ENCODE measurements at places on chromosomes 4 and X.

DNA sequence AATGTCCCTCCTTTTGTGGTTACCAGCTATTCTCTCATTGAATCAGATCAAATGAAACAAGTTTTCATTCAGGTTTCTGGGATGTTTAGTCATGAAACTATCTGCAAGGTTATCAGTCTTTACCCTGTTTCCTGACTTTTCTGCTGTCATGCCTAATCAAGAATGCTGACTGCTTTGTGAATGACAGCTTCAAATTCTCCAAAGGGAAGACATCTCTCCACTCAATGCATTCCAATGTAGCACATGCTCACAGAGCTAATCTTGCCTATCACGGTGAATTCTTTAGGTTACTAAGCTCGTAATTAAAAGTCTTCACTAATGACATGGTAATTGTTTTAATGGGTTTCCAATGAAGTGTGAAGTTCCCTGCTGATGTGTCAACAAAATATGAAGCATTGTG lies 1068.5 kb downstream of the PCDH7 start:
- no peak for DNase-seq

- DNase-seq, result no peak
Measured at GRCh38 chr4:74971862-74972261, 38.9 kb downstream of the PARM1 start.

DNA sequence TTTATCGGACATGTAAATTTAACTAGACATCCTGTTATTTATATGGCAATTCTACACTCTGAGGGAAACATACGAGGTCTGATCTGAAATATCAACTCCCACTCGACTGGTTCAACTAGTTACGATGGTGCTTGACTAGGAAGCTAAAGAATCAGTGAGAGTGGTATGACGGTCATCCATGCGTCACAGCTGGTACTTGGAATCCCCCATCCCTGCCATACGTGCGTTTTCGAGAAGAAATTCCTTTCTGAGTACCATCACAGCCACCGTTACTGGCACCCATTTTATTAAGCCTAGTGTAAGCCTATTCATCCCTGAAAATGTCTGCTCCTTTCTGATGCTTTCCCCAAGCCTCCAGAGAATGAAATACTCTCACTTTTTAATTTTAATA lies 695 bp upstream of the PIGA start:
- peak; percentile 27 for DNase-seq

DNA sequence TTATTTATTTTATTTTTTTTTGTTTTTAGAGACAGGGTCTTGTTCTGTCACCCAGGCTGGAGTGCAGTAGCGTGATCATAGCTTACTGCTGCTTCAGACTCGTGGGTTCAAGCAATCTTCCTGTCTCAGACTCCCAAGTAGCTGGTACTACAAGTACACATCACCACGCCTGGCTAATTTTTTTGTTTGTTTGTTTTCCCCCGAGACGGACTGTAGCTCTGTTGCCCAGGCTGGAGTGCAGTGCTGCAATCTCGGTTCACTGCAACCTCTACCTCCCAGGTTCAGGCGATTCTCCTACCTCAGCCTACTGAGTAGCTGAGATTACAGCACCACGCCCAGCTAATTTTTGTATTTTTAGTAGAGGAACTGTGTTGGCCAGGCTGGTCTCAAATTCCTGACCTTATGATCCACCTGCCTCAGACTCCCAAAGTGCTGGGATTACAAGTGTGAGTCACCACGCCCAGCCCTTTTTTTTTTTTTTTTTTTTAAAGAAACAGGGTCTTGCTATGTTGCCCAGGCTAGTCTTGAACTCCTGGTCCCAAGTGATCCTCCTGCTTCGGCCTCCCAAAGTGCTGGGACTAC lies 32.2 kb downstream of the COPS4 start:
- DNase-seq, result no peak

- DNase-seq, result no peak
Measured at GRCh38 chrX:121227888-121228287, 180.5 kb downstream of the GLUD2 start.

- no peak for DNase-seq
Measured at GRCh38 chr4:80092088-80092487, 19.1 kb upstream of the ANTXR2 start.

DNA sequence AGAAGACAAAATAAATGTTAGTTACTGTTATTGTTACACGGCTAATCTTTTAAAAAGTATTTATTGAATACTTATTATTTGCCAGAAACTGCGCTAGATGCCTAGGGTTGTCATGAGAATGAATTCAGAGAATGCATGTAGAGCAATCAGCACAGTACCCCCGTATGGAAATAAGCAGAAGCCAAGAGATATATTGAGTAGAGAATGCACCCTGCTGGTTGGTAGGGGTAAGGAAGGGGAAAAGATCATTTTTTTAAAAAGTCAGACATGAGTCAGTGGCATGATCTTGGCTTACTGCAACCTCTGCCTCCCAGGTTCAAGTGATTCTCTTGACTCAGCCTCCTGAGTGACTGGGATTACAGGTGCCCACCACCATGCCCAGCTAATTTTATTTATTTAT lies 13.1 kb upstream of the DRP2 start:
- DNase-seq, result peak; percentile 61

- DNase-seq, result no peak
Measured at GRCh38 chr4:147778942-147779341, 47.1 kb downstream of the ARHGAP10 start.

DNA sequence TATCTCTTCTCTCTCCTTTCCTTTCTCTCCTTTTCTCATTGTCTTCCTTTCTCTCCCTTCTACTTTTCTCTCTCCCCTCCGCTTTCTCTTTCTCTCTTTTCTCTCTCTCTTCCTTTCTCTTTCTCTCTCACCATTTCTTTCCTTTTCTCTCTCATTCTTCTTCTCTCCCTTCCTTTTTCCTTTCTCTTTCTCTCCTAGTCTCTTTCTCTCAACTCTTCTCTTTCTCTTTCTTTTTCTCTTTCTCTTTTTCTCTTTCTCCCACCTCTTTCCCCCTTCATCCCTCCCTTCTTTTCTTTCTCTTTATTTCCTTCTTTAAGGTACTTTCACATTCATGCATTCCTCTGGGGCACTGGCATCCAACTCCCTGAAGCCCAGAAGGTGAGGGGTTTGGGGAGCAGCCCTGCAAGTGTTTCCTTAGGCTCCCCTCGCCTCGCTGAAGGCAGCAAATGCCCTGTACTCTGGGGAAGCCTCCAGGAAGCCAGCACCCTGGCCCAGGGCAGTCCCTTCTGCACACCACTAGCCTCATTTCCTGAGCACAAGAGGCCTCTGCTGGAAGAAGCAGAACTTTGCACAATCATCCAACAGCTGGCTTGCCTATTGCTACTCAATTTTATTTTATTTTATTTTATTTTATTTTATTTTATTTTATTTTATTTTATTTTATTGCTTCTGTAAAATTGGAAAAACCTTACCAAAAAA lies 124.2 kb downstream of the NFKB1 start:
- no peak for DNase-seq

DNA sequence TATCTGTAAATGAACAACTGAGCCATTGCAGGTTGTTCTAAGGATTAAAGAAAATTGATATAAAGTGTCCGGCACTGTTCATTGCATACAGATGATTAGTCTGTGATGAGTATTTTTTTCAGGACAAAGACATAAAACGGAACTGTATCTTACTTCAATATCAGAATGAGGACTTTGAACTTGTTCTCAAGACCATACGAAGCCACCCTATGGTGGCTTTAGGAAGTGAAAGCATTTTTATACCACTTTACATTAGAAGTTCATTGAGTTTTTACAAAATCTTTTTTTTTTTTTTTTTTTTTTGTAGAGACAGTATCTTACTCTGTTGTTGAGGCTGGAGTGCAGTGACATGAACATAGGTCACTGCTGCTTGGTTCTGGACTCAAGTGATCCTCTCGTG lies 45.2 kb upstream of the TRIM2 start:
- DNase-seq, result no peak

- DNase-seq, result no peak
Measured at GRCh38 chrX:65674204-65674893, 6.9 kb downstream of the MSN start.

DNA sequence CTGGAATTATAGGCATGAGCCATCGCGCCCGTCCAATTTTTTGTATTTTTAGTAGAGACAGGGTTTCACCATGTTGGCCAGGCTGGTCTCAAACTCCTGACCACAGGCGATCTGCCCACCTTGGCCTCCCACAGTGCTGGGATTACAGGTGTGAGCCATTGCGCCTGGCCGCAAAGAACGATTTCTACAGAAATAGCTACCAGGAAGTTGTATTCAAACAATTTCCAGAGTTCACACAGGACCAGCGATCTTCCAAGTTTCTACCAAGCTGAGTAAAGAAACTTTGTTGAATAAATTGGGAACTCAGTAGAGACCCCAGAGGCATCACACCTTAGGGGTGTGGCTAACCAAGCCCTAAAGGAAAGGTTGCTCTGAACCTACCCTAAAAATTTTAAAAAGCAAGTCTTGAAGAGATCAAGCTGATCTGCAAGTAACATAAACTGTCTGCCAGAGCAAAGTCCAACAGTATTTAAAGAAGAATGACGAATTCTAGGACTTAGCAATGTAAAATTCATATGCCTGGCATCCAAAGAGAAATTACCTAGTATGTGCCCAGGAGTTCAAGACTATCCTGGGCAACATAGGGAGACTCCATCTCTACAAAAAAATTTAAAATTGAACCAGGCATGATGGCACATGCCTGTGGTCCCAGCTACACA lies 48.4 kb upstream of the USP9X start:
- no peak for DNase-seq

DNA sequence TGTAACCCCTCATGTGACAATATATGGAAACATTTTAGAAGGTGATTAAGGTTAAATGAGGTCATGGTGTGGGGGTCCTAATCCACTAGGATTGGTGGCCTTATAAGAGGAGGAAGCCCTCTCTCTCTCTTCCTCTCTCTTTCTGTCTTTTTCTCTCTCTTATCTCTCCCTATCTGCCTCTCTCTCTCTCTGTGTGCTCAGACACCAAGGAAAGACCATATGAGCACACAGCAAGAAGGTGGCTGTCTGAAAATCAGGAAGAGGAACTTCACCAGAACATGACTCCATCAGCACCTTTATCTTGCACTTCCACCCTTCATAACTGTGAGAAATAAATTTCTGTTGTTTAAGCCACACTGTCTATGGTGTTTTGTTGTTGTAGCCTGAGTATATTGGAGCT lies 1472.2 kb downstream of the PCDH7 start:
- no peak for DNase-seq

GRCh38 chr4:105306158-105306781 lies 159.6 kb downstream of the TET2 start:
- no peak for DNase-seq

GRCh38 chrX:149161435-149162088 lies 343.5 kb downstream of the IDS start:
- peak; percentile 95 for DNase-seq

GRCh38 chr4:177163532-177163931 lies 146.1 kb upstream of the NEIL3 start:
- DNase-seq, result no peak

- DNase-seq, result no peak
Measured at GRCh38 chr4:179165000-179165738, 1722.9 kb upstream of the AGA start.

GRCh38 chrX:119502727-119503483 lies 34.7 kb downstream of the SLC25A5 start:
- DNase-seq, result no peak

DNA sequence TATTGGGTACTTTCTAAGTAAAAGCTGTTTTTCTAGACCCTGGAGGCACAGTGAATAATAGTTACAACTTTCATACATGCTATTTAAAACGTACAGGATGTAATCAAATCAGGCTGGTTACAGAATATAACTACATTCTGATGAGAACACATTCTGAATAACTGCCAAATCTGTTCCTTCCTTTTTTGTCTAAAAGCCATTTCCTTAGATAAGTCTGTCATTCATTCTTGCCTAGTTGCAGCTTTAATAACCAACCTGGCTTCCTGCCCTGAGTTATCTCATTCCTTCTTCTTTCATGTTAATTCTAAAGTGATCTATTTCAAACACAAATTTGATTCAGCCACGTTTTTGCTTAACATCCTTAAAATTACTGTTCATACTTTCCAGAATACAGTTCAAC lies 189.7 kb upstream of the ITM2A start:
- no peak for DNase-seq

GRCh38 chr4:101232074-101232776 lies 115.1 kb downstream of the PPP3CA start:
- DNase-seq, result no peak

DNA sequence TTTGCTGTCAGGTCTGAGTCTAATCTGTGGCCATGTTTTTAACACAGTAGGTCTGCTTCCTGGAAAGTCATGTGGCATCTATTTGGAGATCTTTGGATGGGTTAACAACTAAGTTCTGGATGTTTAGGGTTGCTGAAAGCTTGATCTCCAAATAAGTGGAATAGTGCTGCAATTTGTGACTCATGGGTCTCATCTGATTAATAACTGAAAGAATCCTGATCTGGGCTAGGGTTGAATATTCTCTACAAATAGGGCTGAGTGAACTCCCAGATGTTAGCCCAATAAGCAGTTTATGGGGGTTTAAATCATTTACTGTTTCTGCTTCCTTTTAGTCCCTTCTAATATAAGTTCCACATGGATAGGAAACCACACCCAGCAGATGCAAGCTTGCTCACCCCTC lies 23.1 kb downstream of the CT47C1 start:
- DNase-seq, result no peak

- no peak for DNase-seq
Measured at GRCh38 chr4:98248934-98249333, 12.2 kb upstream of the RAP1GDS1 start.

DNA sequence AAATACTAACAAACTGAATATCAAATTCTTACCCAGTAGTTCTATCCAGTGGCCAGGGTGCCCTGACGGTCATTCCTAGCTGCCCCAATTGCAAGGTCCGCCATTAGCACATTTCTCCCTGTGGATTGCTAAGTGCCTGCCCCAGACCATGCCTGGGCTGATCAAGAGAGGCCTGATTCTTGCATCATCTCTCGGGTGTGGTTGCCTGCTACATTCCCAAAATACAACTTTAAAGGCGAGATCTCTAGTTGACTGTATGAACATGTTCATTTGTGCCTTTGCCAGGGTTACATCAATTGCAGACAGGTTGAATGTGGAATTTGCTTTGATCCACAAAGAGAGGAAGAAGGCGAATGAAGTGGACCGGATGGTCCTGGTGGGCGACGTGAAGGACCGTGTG lies 28.0 kb downstream of the PRPS2 start:
- DNase-seq, result no peak

- no peak for DNase-seq
Measured at GRCh38 chr4:88802585-88803286, 105.1 kb upstream of the NAP1L5 start.

DNA sequence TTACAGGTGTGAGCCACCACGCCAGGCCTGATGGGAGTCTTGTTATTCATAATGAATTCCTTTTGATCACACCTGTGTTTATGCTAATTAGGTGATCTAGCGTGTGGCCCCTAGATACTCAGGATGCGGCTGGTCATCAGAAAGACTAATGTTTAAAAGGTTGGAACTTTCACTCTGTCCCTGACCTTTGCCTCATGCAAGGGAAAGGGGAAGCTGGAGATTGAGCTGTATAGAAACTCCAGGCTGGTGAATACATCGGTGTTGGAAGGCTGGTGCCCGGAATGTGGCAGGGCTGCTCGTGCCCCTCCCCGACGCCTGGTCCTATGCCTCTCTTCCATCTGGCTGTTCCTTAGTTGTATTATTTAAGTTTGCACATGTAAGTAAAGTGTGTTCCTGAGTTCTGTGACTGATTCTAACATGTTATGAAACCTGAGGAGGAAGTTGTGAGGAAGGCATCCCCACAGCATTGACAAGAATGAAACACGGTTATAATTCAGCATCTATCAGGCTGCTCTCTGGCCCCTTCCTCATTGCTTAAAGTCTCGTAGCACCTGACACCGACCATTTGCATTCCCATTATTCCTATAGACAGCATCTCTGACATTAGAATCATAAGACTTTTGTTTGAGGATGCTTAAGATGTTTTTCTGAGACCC lies 28.9 kb downstream of the CASP3 start:
- no peak for DNase-seq

Measured in NCI-H524 (cell line).